ENCODE measurements at places on chromosomes 11 and 22.

- DNase-seq = no peak
Measured at GRCh38 chr11:75323609-75324008, 27.9 kb downstream of the ARRB1 start.

GRCh38 chr11:2577031-2577990 is 122.5 kb downstream of the KCNQ1OT1 start:
- DNase-seq = peak; percentile 15

- DNase-seq = no peak
Measured at GRCh38 chr22:19823902-19824211, 30.8 kb downstream of the GNB1L start.

- no peak for DNase-seq
Measured at GRCh38 chr22:32827049-32827602, 25.6 kb downstream of the TIMP3 start.

GRCh38 chr11:2649848-2650247 is 49.9 kb downstream of the KCNQ1OT1 start:
- no peak for DNase-seq

- no peak for DNase-seq
Measured at GRCh38 chr22:26576026-26576680, 13.8 kb downstream of the TPST2 start.

- peak; percentile 87 for DNase-seq
Measured at GRCh38 chr11:118929501-118930093, 3.9 kb upstream of the BCL9L start.

- no peak for DNase-seq
Measured at GRCh38 chr11:130449310-130449990, 1.0 kb downstream of the ADAMTS15 start.

GRCh38 chr22:21659864-21660525 is 5.8 kb upstream of the PPIL2 start:
- DNase-seq = no peak

DNA sequence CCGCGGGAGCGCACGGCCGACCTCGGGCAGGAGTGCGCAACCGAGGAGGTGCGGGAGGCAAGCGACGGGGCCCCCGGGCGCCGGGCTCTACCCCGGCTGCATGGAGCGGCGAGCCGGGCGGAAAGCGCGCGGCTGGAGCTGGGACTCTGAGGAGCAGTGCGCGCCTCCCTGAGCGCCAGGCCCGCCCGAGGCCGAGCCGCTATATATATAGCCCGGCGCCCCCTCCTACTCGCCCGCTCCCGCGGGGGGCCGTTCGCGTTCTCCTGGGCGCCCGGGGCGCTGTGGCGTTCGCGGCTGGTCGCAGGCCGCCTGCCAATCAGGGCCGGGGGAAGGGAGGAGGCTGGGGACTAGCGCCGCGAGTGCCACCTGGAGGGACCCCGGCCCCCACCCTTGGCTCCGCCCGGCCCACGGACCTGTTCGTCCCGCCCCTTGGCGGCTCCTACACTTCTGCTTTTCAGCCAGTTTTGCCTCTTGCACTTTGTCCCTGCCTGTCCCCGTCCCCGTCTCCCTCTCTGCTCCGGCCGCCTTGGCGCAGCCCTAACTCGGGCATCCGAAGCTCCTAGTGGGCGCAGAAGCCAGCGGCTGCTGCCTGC is at the start of gene FGF4:
TSS of gene FGF4 (minus strand) at position 179 of the 593 bp plus-strand sequence. CDS start 257 bp downstream, outside the sequence.
- no peak for DNase-seq

GRCh38 chr11:86803136-86804045 is 3.0 kb downstream of the PRSS23 start:
- no peak for DNase-seq

GRCh38 chr11:73077454-73077853 is 64.7 kb downstream of the FCHSD2 start:
- DNase-seq = no peak

All from CD4-positive, alpha-beta T cell treated with Interleukin-15 for 1 hour (primary cell).